ENCODE measurements at places on chromosomes 11 and 22.

- no peak for DNase-seq
These were observed 239.8 kb upstream of the ARHGAP20 start for GRCh38 chr11:110951950-110952503.

DNA sequence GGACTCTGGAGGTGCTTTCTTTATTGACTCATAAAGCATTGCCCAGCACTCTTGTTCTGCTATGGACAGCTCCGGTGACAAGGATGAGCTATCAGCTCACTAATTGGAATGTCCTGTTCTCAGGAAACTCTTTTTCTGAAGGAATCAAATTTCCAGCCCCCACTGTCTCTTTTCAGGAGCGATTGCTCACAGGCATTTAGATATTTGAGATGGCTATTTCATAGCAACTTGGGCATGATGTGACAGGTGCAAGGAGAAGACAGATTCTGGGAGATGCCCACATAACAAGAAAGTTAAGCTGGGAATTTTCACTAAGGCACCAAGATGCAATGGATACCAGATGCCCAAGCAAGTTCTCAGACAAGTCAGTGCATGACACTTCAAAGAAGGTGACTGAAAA, 123.4 kb upstream of the CSNK2A3 start:
- DNase-seq: no peak

DNA sequence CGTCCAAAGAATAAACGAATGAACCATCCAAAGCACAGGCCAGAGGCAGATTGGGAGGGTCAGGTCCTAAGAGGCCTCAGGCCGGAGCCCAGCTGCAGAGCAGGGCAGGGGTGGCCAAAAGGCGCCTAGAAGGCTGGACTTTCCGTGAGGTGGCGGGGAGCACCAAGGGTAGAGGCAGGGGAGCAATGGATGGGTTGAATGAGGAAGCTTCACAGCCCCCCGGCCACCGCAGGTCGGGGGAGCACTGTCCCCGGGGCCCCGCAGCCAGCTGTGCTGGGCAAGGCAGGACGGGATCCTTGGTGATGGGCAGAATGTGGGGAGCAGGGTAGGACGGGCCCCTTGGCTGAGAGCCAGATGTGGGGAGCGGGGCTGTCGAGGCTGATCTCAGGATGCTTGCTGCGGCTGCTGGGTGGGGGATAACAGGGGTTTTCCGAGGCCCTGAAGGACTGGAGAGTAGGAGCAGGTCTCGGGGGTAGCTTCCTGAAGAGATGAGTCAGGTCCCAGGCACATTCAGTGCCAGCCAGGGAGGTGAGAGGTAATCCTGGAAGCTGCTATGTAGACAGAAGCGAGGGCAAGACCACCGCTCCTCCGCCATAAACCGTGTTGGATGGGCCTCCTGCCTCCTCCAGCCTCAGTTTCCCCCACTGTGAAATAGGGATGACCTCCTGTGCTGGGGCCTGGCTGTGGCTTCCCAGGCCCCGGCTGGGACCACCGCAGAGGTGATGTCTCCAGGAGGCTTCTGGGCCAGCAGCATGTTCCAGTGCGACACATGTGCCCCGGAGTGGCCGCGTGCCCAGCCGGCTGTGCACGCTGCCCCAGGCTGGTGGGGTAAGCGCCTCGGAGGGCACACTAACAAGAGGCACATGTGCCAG, 34.6 kb upstream of the KCNQ1OT1 start:
- DNase-seq: no peak

DNA sequence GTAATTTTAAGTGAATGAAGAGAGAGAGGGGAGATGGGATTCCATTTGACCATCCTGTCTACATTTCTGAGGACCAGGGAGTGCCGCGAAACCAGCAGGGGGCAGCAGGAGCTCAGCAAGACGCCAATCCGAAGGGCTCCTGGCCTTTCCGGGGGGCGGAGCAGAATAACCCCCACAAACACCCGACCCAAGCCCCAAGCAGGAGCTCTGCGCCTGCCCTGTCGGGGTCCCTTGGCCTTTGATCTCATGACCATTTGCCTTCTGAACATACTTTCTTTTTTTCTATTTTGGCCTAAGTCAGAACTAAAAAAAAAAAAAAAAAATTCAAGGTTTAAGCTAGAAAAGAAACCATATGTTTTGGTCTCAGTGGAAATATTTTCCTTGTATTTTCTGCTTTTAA, 21.9 kb upstream of the SCN2B start:
- DNase-seq: peak; percentile 75

DNA sequence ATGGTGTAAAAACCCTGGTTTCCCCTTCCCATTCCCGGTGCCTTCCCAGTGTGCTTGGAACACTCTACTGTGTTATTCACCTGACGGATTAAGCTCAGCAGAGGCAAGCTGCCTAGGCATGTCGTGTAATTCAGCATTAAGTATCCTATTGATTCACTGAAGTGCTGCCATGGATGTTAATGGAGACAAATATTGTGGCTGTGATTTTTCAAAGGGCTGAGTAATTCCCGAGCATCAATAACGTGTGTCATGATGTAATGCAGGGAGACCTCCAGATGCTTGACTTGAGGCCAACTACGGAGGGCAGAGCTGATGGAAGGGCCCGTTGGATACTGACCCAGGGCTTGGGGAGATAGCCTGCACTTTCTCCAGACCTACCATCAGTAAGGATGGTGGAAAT, 269.0 kb downstream of the ST3GAL4 start:
- DNase-seq: no peak

- DNase-seq: no peak
These were observed 351.4 kb downstream of the ETS1 start for GRCh38 chr11:128235958-128236357.

- DNase-seq: peak; percentile 42
These were observed 14.9 kb downstream of the PGAP2 start for GRCh38 chr11:3823303-3823702.

GRCh38 chr11:76706667-76707066, 36.1 kb upstream of the LRRC32 start:
- DNase-seq: no peak

DNA sequence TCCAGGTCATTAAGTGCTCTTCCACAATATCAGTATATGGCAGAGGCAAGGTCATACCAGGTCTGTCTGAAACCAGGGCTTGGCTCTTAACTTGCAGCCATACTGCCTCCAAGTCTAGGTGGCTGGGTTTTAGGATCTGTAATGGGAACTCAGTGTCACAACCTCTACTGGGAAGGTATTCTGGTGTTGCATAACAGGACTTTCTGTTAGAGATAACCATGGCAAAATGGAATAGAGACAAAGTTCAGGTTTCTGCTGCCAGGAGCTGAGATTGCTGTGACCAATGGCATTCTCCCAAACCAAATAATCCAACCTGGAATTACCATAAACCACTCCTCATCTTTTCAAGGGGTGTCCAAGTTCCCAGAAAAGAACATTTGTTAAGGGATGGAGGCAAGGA, 6.8 kb upstream of the SAA1 start:
- no peak for DNase-seq

DNA sequence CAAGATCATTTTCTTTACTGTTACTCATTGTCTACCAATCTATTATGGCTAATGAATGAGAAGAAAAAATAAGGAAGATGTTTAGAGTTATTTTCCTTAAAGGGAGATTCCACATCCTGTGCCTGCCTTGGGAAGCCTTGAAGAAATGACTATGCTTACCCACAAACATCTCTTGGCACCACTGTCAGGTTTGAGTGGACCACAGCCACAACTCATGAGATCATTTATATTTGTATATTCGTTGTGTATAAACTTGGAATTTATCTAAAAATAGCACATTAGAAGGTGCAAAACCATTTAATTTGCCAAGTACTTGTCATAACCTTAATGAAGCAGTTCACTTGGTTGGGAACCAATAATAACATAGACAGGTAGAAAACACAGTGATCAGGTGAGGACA, 740.8 kb downstream of the DLG2 start:
- no peak for DNase-seq

- DNase-seq: no peak
These were observed 687 bp upstream of the ARSA start for GRCh38 chr22:50628543-50629134.

DNA sequence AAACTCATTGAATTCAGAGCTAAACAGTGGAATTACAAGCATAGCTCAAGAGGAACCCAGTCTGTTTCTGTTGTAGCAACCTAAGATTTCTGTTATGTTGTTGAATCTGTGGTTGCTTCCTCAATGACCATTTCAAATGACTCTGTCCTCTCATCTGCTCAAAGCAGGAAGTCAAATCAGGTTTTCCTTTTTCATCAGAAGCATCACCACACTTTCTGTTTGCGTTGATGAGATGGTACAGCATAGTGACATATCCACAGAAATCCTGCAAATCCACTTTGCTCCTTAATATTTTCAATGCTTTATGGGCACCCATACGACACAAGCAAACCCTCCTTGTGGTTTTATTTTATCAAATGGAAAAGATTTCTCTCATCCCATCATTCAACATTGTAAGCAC, 12.6 kb upstream of the UCP2 start:
- no peak for DNase-seq

- DNase-seq: no peak
These were observed 99.3 kb downstream of the WNT7B start for GRCh38 chr22:45877651-45878050.

DNA sequence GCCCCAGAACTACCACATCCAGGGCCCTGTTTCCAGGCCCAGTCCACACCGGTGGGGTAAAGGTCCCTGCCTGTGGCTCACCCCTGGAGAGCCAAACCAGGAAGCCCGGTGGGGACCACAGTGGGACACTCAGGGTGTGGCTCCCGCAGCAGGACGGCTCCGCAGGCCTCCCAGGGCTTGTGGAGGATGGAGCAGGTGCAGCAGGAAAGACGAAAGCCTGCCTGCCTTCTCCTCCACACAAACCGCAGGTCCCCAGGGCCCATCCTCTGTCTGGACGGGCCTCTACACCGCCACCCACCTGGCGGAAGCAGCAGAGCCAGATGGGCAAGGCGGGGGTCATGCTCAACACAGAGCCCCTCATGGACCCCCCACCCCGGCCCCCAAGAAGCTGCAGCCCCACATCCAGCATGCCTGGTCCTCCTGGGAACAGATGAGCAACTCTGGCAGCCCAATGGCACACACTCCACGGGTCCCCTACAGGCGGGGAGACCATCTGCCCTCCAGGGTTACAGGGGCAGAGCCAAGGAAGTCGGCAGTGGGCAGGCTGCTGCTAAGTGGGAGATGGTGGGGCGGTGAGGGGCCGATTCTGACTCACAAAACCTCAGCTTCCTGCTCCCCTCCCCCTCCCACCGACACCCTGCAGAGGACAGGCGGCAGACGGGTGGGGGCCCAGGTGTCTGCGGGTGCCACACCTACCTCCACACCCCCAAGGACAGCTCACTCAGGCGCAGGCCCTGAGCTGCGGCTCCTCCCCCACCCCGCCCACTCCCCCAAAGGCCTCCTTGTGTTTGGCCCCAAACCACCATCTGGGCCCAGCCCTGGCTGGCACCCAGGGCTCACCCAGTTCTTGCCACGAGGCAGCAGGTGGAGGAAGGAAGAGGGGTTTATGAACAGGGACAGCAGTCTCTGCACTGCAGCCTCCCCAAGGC, 5.2 kb downstream of the SBF1 start:
- DNase-seq: peak; percentile 79

DNA sequence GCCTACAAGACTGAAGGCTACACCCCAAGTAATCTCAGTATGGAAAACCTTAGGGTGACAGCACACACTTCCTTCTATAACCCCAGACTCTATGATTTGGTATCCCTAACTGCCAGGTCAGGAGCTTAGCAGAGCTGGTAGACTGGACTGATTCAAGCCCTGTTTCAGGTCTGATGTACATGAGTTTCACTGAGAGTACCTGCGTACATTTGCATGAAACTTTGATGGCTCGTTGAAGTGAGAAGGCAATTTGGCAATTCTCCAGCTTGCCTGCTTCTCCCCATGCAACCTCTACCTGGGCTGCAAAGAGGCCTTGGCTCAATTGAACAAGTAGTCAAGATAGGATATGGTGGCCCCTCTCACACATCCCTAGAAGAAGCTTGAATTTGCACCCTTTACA, 10.2 kb downstream of the FIBIN start:
- DNase-seq: no peak

DNA sequence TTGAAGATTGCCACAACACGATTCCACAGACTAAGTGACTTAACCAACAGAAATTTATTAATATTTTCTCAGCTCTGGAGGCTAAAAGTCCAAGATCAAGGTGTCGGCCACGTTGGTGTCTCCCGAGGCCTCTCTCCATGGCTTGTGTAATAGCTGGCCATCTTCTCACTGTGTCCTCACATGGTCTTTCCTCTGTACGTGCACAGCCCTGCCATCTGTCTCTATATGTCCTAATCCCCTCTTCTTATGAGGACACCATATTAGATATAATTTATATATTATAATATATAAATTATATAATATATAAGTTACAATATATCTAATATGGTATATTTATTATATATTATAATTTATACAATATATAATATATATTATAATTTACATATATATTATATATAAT, 25.1 kb upstream of the SCGB1A1 start:
- DNase-seq: no peak

DNA sequence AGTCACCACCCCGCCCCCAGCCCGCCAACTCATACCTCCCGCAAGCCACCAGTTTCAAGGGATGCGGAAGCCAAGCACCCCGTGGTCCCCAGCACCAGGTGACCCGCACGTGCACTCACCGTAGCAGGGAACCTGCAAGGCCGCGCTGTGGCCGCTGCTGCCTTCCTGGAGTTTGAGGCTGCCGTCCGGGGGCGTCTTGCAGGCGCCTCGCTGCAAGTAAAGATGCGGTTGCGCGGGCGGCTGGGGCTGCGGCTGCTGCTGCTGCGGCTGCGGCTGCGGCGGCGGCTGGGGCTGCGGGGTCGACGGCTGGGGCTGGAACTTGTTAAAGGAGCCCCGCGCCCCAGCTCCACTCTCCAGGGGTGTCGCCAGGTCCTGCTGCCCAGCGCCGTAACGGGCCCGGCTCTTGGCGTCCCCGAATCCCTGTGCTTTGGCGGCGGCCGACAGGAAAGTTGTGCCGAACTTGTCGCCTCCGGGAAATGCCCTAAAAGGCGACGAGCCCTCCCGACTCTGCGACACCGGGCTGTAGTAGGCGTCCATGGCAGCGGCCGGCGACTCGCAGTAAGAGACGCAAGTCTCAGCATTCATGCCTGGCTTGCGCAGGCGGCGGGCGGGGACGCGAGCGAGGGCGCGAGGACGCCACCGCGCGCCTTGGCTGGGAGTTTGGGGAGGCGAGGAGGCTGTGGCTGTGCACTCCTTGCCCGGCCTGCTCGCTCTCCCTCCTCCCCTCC, at the start of gene ALX4:
Gene ALX4, minus strand, starts transcription at position 662 of the 728 bp plus-strand sequence. Its CDS starts 77 bp downstream, at position 585.
- DNase-seq: no peak

DNA sequence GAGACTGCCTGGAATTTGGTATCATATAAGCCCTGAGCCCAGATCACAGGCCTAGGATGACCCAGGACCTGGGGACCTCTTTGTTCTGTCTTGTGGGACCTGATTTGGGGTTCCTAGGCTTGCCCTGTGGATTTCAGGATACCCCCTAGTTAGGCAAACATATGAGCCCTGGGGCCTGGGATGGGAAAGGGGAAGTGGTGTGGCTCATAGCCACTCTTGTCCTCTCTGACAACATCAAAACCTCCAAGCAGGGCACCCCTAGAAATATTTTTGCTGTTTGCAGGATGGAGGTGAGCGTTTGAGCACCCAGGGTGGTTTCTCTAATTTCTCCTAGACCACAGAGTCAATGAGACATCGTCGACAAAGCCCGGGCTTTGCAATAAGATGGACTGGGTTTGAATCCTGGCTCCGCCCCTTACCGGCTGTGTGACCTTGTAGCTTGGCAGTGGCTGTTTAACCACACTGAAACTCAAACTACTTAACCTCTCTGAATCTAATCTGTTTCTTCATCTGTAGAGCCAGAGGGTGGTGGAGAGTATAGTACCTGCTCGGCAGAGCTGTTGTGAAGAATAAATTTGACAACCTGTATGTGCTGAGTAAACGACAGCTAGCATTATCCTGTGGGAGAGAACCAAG, 5.3 kb upstream of the LRRC10B start:
- no peak for DNase-seq

Data from adrenal gland (tissue), 19 donors.